ENCODE measurements at places on chromosomes 12 and 14.

DNA sequence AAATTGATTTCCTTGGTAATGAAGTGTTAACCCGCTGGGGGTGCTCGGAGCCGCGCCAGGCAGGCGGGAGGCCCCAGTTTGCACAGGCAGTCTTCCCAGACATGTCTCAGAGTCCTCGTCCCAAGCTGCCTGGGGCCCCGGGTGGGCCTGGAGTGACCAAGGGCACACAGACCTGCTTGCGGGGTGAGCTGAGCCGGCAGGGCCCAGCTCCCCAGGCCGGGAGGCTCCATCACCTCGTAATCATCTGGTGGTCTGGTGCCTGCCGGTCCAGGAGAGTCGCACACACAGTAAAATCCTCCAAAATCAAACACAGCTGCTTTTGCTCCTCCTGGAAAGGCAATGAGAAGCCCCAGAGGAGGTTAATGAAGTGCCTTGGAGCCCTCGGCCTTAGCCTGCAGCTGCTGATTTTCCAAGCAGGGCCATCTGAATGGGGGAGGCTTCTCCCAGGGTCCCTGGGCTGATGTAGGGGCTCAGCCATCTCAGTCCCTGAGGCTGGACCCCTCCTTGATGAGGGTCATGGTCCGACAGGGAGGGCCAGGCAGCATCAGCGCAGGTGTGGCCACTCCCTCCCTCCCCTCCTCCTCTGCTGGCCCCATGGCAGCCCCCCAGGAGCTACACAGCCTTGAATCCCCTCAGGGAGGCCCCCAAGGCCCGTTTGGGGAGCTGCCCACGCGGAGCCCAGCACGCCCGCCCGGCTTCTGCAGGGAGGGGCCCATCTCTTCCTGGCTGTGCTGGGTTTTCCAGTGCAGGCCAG lies 39.4 kb upstream of the FBRSL1 start:
- no peak for DNase-seq

- DNase-seq = no peak
These were observed 2.1 kb downstream of the DNAJC22 start for GRCh38 chr12:49348781-49349180.

DNA sequence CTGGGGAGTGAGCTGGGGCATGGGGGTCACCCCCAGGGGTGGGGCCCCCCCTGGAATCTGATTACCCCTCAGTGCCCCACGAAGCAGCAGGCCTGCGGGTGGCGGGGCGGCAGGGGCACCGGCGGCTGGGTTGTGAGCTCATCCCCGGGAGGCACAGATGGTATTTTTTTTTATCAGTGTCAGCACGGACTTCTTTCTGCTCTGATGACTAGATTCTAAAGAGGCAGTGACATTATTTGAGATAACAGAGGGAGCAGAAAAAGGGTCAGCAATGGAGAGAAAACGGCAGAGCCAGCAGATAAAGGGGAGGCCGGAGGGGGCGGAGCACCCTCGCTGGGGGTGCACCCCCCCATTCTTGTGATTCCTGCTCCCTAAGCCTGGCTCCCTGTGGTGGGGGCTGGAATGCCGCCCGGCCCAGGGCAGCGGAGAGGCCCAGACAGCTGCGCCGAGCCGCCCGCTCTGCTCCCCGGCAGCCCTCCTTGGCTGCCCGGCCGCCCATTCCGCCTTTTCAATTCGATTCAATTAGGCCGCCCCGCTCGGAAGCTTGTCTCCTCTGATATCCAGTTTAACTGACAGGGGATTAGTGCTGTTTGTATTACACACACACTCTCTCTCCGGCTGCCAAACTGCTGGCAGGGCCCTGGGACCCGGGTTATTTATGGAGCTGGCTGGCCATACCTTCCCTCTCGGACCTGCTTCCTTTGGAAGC lies 32.9 kb downstream of the MVK start:
- DNase-seq = no peak

DNA sequence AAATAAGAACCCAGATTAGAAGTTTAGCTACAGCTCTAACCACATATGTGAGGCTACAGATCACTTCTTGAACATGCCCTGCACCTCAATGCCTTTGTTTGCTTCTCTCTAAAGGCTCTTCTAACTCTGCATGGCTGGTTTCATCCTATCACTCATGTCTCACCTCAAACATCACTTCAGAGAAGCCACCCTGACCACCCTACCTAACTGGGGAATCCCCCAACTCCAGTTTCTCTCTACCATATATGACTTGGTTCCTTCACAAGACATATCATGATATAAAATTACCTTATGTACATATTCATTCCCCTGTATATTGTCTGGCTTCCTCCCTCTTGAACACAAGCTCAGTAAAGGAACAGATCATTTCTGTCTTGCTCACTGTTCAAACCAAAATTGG lies 250.2 kb upstream of the GRIP1 start:
- no peak for DNase-seq

- DNase-seq = no peak
These were observed 114.5 kb upstream of the NCOR2 start for GRCh38 chr12:124681779-124682391.

All from stimulated activated CD4-positive, alpha-beta T cell treated with anti-CD3 and anti-CD28 coated beads, Interleukin-1b, Interleukin-23, amount 100 ng/mL, for 1 hour (primary cell).